Activated naive CD4-positive, alpha-beta T cell (primary cell): ENCODE measurements at places on chromosomes 1 and 21.

- no peak for DNase-seq
These were observed 2.3 kb downstream of the PTPRU start for GRCh38 chr1:29238620-29239002.

- no peak for DNase-seq
These were observed 61.6 kb downstream of the KIF14 start for GRCh38 chr1:200558866-200559459.

GRCh38 chr1:221739677-221740025 is 2.2 kb downstream of the DUSP10 start:
- DNase-seq, result no peak

DNA sequence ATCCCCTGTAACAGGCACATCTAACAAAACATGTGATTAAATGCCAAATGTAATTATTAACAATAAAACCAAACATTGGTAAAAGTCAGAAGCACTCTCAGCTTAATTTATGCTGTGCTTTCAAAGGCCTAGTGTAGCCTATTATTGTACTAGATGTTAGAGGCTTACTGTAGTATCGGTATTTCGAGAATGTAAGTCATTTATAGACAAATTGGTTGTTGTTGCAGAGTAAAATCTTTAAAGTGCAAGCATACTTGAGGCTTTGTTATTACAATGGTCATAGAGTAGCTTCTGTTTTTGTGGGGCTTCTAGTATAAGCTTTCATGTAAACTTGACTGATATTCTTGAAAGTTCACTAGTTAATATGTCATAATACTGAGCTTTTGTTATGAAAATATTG is 965.8 kb downstream of the PLA2G4A start:
- DNase-seq, result no peak

GRCh38 chr1:113983391-113983790 is 4.1 kb downstream of the OLFML3 start:
- DNase-seq, result no peak

DNA sequence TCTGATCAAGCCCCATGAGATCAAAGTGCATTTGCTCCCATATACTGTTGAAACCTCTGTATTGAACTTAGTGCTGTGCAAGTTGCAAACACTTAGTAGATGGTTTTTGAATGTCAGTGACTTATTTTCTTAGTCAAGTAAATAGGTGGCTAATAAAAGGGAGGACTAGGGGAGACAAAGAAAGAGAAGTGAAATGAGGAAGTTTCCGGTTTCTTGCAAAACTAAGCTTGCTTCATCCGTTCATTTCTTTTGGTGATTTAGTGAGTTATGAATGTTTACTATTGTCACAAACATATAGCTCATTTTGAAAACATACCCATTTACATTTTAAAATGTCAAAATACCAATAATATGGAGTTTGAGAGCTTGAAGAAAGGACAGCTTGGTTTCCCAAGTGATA is 23.0 kb downstream of the ADAMTS5 start:
- no peak for DNase-seq

DNA sequence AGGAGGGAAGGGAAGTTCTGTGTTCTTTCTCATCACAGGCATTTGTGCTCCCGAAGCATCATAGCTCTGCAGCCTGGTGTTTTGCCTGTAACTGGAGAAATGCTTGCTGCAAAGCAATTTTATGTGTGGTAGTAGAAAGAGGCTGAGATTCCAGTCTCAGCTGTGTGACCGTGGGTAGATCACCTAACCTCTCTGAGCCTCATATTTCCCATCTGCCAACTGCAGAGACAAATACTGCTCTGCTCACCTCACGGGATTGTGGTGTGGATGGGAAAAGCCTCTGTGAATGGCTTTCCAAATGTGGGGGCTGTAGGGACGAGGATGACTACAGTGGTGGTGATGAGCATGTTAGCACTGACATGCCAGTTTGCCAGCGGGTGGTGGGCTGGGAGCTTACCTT is 84.0 kb downstream of the MDM4 start:
- no peak for DNase-seq

GRCh38 chr1:208893251-208893650 is 649.1 kb upstream of the PLXNA2 start:
- no peak for DNase-seq

GRCh38 chr1:52424231-52424636 is 19.8 kb downstream of the PRPF38A start:
- no peak for DNase-seq

- no peak for DNase-seq
These were observed 783 bp upstream of the AGL start for GRCh38 chr1:99849413-99849743.

GRCh38 chr1:153921080-153921802 is 1.5 kb downstream of the GATAD2B start:
- DNase-seq, result no peak

- DNase-seq, result no peak
These were observed 10.1 kb downstream of the ATG4C start for GRCh38 chr1:62794053-62794452.
